Trophoblast cell (in vitro differentiated cells and primary cell): ENCODE measurements at places on chromosomes 11 and 22.

DNA sequence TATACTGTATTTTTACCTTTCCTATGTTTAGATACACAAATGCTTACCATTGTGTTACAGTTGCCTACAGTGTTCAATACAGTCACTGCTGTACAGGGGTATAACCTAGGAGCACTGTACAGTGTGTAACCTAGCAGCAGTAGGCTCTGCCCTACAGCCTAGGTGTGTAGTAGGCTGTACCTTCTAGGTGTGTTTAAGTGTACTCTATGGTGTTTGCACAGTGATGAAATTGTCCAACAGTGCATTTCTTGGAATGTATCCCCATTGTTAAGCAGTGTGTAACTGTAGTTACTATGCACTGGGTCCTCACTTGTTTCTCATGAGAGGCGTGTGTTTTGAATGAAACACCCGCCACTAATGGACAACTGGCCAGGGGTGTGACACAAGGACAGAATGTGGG lies 269.0 kb downstream of the OPCML start:
- DNase-seq: no peak

GRCh38 chr11:93340223-93340622 lies 9.7 kb downstream of the DEUP1 start:
- DNase-seq: no peak

GRCh38 chr11:2380807-2381350 lies 3.8 kb downstream of the CD81 start:
- peak; percentile 36 for DNase-seq

DNA sequence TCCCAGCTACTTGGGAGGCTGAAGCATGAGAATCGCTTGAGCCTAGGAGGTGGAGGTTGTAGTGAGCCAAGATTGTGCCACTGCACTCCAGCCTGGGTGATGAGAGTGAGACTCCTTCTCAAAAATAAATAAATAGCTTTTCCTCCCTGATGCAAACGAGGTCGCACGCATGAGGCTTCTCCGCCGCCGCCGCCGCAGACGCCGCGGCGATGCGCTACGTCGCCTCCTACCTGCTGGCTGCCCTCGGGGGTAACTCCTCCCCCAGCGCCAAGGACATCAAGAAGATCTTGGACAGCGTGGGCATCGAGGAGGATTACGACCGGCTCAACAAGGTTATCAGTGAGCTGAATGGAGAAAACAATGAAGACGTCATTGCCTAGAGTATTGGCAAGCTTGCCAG lies 20.0 kb upstream of the RAB39A start:
- peak; percentile 15 for DNase-seq

DNA sequence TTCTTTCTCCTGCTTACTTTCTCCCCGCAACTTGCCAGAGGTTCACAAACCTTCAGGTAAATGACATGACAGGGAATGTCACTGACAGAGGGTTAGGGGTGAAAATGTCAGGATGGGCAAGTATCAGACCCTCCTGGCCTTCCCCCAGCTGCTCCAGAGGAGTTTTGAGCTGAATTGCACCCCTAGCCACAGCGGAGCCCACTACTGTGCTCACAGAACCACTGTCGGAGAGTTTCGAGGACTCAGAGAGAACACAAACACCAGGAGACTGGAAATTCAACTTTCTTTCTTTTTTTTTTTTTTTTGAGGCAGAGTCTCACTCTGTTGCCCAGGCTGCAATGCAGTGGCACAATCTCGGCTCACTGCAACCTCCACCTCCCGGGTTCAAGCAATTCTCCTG lies 21.5 kb upstream of the P2RY2 start:
- no peak for DNase-seq

DNA sequence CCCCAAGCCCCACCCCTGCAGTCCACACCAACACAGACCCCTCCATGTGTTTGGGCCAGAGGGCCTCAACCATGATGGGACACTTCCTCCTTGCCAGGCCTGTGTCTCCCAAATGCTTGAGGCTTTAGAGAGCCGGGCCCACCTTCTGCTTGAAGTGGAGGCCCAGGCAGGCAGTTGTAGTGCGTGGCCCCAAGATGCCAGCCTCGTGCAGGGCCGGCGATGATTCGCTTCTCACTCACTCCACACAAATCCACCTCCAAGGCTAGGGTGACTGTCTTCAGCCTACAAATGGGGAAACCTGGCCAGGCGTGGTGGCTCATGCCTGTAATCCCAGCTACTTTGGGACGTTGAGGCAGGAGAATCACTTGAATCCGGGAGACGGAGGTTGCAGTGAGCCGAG lies 5.7 kb downstream of the PRR5 start:
- no peak for DNase-seq

DNA sequence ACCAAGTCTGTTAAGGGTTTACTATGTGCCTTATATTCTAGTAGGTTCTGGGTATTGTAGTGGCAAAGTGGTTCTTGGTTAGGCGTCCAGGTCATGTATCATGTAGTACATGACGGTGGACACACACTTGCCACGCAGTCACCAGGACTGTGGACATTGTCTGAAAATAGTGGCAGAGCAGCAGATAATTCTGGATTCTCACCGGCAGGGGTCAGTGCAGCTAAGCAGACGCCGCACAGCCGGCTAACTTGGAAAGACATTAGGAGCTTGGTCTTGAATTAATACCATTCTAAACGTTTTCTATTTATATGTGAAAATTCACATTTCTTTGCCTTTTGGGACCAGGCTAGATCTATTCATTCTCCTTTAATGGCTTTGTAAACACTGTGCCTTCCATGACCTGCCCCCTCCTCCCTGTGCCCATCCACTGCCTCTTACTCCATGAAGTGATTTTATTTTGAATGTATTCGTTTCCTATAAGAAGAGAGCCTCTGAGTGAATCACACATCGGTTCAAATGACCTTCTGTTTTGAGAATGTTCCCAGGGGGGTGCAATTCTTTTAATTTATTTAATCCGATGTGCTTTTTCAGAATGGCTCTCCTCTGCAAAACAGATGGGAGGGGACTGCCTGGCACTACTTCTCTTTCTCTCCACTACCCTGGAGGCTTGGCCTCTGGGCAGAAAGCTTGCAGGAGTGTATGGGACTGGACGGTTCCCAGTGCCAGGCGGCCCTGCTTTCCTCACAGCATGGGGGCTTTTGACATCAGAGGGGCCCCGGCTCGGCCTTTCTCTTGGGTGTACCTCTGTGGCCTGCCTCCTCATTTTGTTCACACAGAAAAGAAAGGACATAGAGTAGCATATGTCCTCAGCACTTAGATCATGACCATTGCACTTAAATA lies 378.0 kb downstream of the NTM start:
- DNase-seq: peak; percentile 47

DNA sequence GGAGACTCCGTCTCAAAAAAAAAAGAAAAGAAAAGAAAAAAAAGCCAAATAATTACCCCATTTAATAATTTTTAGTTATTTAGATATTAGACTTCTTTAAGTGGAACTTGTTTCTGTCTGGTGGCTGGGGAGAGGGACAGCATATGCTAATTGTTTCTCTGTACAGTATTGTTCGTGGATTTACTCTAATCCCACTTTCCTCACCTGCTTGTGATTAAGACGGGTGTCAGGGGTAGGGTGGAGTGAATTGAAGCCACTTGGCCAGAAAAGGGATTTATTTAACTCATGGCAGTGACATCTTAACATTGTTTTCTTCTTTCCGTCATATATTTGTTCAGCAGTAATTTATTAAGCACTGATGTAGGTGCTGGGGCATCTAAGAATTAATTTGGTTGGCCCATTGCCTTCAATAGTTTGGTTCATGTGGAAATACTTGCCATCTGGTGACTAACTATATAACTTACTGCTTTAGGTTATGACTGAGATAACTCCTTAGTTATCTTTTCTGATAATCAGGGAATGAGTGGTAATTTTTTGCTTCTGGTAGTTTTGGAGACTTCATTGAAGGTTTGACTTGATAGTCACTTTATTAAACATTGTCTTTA lies 4.6 kb downstream of the TNRC6B start:
- no peak for DNase-seq

DNA sequence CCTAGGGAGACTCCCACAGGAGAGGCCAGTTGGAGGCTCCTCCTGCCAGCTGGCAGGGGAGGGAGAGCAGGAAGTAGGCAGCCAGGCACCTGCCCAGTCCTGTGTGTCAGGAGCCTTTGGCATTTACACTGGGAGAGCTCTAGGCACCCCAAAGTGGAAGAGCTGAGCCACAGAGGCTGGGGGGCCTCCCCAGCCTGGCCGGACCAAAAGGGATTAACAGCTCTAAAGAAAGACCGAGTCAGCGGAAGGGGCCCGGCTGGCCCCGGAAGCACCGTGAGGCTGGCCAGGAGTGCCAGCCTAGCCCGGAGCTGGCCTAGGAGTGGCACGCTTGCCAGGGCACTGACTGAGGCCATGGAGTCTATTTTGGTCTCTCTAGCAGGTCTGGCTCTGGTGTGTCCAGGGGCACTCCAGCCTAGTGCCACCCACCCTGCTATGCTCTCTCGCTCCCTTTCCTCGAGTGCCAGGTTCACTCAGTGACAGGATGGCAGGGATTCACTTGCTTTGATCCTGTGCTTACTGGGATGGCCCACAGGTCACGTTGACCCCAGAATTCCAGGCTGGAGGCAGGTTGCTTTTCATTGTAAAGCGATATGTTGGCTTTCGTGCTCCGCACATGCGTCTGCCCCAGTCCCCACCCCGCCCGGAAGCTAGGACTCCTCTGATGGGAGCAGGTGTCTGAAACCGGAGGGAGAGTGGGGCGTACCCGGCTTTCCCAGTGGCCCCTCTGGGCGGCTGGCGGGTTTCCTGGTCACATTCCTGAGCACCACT lies 3.3 kb upstream of the KMT5B start:
- no peak for DNase-seq

DNA sequence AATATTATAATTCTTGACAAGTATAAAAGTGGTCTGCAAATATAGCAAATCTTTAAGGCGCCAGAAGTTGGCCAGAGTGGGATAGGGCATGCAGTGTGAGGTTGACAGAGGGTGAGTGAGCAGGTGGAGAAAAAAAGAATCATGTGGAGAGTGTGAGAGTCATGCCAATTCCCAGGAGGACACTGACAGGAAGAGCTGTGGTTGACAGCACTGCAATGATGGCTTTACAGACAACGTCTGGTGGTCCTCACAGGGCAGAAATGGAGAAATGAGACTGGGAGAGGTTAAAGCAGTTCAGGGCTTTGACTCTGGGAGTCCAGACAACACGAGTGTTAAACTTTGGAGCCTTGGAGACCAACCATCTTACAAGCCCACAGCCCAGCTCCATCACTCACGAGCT lies 34.9 kb downstream of the SERPIND1 start:
- DNase-seq: no peak

GRCh38 chr22:49011379-49011768 lies 816.3 kb downstream of the BRD1 start:
- DNase-seq: no peak

GRCh38 chr22:20079745-20080444 lies at the start of gene DGCR8:
Gene DGCR8 (plus strand): TSS chr22:20080241. CDS start chr22:20085964, 5,723 bp downstream.
- DNase-seq: peak; percentile 85

DNA sequence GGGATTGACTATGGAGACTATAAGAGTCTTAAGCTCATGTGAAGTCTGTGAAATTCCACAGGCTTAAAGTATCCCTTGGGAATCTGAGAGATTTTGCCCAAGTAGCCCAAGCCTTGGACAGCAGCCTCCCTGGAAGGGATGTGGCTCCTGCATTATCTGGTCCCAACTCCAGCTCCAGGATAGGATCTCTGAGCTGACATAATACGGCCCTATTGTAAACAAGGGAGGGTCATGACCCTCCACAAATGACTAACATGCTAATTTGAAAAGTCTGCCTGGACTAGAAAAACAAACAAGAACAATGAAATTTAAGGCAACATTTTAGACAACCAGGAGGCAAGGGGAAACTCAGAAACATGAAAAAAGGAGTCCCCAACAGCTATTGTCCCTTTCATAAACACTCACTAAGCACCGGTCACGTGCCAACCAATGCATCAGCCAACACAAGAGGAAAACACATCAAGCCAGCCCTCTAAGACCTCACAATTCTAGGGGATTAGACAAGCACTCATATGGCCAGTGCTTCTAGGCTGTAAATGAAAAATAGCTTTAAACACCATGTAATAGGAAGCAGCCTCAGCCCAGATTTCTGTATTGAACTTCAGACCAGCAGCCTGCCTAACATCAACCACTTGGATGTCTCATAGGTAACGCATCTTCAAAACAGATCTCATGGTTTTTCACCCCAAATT lies 101.2 kb upstream of the TIMP3 start:
- peak; percentile 63 for DNase-seq

GRCh38 chr11:102521121-102521520 lies 9.4 kb downstream of the MMP7 start:
- no peak for DNase-seq

DNA sequence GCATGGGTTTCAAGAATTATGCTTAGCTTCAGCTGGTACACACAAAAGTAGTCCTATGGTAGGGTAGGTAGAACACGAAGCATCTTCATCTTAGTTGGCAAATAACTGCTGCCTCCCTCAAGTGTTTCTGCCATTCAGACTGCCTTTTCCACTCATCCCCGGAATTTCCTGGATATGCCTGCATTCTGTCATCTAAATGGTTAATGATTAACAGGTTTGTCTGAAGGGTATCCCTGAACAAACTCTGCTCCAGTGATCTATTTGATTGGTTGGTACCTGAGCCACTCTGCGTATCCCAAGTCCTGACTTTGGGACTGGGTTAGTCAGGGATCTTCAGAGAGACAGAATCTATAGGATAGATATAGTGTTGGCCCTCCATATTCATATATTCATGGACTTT lies 272.3 kb upstream of the RAG2 start:
- DNase-seq: no peak

GRCh38 chr11:111982541-111983186 lies 42.5 kb upstream of the DLAT start:
- no peak for DNase-seq

DNA sequence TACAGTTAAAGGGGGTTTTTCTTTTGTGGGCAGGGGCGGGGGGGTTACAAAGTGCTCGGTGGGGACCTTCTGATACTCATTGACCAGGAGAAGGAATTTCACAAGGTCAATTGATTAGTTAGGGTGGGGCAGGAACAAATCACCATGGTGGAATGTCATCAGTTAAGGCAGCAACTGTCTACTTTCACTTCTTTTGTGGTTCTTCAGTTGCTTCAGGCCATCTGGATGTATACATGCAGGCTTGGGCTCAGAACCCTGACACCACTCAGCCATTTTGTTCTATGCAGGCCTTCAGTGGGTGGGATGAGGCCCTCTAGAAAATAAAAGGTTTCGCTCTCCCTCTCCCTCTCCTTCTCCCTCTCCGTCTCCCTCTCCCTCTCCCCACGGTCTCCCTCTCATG lies 29.6 kb downstream of the TSPAN32 start:
- DNase-seq: no peak

- no peak for DNase-seq
These were observed 66.0 kb downstream of the TBC1D22A start for GRCh38 chr22:46828323-46828900.

DNA sequence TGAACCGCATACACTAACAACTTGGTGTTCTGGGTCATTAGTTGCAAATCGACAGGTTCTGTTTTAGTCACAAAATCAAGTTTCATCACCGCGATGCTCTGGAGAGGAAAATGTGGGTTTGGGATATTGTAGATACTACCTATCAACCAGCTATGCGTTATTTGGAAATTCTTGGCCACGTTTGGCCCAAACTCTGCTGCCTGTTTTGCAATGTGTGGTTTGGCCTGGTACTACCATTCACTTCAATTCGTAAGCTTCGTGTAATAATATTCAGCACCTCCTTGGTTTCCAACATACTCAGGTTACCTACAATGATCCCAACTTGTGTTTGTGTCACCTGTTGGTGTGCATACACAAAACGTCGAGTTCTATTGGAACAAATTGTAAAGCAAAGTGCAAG lies 16.2 kb upstream of the ACER3 start:
- DNase-seq: no peak

- DNase-seq: no peak
These were observed 702.4 kb downstream of the NTM start for GRCh38 chr11:132072858-132073211.
